ENCODE measurements at places on chromosomes 7 and 10.

- DNase-seq = no peak
Observed at GRCh38 chr7:144763291-144763690, 72.6 kb downstream of the TPK1 start.

GRCh38 chr7:99563650-99564049 is 5.2 kb downstream of the ZNF655 start:
- no peak for DNase-seq

- no peak for DNase-seq
Observed at GRCh38 chr10:26593896-26594295, 103.6 kb upstream of the PDSS1 start.

- no peak for DNase-seq
Observed at GRCh38 chr7:128405471-128406313, 4.1 kb downstream of the IMPDH1 start.

DNA sequence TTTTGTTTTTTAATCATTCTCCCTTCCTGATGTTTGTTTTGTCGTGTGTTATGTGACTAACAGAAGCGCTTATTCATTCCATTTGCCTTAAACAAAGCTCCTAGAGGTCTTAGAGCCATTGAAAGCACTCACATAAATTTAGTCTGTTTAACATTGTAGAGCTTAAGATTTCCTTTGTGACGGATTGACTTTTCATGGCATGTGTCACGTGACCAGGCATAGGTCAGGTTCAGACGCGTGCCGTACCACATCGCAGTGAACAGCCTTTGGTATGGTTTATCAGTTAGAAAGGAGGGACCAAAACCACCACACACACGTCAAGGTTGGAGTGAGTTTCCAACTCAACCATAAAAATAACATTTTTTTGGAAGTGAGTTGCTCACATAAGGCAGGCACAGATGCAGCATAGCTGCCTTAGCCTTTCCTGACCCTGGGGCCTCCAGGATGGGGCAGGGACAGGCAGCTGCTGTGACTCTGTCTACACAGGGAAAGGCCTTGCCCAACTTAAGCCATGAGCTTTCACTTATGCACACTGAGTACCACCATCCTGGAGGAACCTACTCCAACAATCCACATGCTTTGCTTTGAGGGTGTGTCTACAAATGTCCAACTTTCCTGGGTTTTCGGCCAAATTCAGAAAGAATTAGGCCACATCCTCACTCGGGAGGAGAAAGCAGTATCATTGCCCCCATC is 55.5 kb downstream of the WDFY4 start:
- no peak for DNase-seq

Measured in AML-193 (cell line).